ENCODE measurements at places on chromosomes 5 and 9. TPM values are rescaled to one million over a fixed set of nuclear protein-coding genes. Genes with fewer than 3 reads are reported as not detected.

Gene OR13C2
- not detected for total RNA-seq

Gene CENPP
- 4.0 TPM for total RNA-seq

Gene UBE2R2
- 23.4 TPM for total RNA-seq

Gene LRRC19
- not detected for total RNA-seq

Gene DRD1
- total RNA-seq: not detected
